CD4-positive, alpha-beta T cell treated with Interferon alpha-2 for 1 hour (primary cell): ENCODE measurements at places on chromosomes 2 and 18.
A peak's percentile ranks its signal among the peaks of the same experiment; 100 is the strongest.

- peak; percentile 50 for DNase-seq
These were observed 106.4 kb downstream of the KCNH7 start for GRCh38 chr2:162731917-162732804.

GRCh38 chr2:172996387-172996961 is 79.2 kb upstream of the MAP3K20 start:
- no peak for DNase-seq

DNA sequence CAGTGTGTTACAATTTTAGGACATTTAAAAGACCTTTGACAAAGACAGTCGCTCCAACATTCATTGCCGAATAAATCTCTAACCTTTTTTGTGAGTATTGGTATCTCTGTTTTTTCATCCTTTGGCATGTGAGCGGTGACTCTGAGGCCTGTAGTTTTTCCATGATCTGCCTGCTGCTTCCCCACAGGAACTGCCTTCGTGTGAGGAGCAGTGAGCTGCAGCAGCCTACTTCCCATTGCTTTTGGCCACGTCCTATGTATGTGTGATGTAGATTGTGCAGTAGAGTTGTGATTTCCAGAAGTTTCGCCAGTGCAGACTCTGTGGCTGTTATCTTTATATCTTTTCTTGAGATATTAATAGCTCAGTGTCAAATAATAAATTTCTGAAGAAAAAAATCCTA is 79.8 kb downstream of the UGGT1 start:
- DNase-seq: no peak

DNA sequence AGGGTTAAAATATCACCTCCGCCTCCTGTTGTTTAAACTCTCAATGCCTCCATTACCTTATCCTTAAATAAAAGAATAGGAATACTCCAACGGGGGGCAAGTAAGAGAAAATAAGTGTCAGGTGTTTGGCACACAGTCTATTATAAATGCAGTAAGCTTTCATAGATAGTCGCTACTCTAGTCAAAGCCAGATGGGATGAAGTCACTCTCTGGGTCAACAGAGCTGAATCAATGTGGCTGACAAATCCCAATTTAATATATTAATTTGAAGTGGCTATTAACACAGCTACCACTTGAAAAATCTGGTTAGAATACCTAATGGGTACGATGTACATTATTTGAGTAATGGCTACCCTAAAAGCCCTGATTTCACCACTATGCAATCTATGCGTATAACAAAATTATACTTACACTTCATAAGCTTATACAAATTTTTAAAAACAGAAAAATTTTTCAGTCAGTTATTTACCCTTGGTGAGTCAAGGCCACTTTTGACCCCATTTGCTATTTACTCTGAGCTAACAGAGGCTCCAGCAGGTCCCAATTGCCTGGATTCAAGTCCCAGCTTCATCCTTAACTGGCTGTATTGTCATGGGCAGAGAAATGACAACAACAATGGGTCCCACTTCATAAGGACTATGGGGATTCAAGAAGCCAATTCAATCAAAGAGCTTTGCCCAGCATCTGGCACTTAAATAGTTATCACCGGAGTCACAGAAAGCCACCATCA is 167.5 kb upstream of the PID1 start:
- DNase-seq: no peak

DNA sequence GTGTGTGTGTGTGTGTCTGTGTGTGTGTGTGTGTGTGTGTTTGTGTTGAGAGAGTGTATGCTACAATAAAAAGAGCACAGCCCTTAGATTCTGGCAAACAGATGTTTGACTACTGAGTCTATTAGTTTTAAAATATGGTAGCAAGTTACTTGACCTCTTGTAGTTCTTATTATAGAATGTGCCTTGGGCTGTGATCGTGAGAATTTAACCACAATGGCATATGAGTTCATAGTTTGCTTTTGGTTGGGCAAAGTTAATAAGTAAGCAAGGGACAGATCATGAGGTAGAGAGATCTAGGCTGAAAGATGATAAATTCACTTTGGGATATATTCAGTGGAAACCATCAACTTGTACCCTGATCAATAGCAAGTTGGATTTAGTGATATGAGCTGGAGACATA is 334.3 kb upstream of the VWC2L start:
- no peak for DNase-seq

- no peak for DNase-seq
These were observed 68.6 kb upstream of the RPE start for GRCh38 chr2:209933499-209934483.

DNA sequence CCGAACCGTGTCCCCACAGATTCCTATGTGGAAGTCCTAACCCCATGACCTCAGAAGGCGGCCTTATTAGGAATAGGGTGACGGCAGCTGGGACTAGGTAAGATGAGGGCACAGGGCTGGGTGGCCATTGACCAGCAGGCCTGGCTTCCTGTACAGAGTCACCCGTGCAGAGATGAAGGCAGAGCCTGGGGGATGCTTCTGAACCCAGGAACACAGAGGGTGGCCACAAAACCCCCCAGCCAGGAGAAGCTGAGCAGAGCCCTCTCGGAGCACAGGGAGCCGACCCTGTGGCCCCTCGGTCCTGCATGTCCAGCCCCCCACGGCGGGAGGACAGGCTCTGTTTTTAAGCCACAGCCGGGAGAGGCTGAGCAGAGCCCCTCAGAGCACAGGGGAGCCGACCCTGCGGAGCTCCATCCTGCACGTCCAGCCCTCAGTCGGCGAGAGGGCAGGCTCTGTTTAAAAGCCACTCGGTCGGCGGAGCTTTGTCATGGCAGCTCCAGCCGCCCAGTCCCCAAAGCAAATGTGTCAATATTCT is 2.7 kb downstream of the PDCD1 start:
- no peak for DNase-seq

GRCh38 chr2:10079870-10080535 is at the start of gene CYS1:
TSS of gene CYS1 (minus strand) at chr2:10080411. CDS start at chr2:10080223, 188 bp downstream.
- no peak for DNase-seq

DNA sequence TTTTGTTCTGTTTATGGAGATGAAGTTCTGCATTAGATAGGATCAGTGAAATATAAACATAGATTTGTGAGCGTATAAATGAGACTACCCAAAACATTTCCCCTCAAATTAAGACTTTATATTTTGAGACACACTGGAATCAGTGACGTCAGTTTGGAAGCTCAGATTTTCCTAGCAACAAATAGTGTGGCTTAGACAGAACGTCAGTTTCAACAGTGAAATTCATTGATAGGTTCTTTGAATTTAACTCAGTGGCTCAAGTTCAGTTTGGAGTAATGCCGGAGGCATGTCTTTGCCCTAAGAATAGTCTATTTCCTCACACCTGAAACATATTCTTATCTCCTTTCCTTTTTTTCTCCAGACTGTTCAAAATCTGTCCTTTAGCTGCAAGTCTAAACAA is 113.6 kb upstream of the ARHGAP15 start:
- DNase-seq: no peak

GRCh38 chr2:146220957-146221356 is 1623.9 kb upstream of the ACVR2A start:
- DNase-seq: no peak

DNA sequence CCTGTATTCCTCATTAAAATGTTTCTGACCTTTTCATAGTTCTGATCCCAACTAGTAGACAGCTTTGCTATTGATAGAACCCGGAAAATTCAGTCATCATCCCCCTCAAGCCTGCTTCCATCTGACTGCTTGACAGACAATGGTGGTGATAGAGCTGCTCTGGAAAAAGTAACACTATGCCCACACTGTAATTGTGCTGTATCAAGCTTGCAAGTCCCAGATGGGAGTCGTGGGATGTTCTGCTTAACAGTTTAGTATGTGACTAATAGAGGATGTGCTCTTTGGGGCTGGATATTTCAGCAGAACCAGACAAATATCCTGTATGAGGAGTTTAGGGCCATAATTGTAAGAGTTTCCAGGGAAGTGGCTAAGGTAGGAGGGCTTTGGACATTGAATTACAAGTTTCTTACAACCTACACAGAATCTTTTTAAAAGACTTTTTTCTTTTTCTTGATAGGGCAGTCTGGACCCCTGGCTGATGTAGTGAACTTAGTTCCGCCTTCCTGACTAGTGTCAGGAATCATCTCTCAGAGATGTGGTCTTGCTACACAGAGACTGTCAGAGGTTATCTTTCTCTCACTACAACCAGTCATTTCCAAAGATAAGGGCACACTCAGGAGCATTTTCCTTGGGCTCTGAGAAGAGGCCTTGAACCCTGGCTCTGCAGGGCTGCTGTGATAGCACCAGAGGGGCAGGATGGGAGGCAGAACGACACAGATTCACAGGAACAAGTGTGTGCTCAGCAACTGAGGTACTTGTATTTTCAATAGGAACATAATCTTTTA is 158.0 kb upstream of the RBMS1 start:
- DNase-seq: no peak

DNA sequence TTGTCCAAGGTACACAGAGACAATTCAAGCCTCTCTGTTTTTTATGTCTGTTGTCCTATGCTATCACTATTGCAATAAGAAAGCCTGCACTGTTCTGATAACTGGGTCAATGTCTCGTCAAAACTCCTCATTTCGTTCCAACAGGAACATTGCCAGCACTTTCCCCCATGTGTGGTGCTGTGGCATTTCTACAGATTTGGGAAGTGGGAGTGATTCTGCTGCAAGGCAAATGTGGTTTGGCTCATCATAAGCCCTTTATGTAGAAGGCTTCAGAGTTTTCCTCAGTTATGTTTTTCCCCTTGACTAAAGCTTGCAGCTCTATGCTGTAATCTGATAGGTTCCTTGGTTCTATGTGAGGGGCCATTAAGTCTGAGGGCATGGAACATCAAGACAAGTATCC is 324.1 kb upstream of the TCF4 start:
- DNase-seq: no peak

- no peak for DNase-seq
These were observed 4.0 kb upstream of the CKAP2L start for GRCh38 chr2:112768432-112768831.

DNA sequence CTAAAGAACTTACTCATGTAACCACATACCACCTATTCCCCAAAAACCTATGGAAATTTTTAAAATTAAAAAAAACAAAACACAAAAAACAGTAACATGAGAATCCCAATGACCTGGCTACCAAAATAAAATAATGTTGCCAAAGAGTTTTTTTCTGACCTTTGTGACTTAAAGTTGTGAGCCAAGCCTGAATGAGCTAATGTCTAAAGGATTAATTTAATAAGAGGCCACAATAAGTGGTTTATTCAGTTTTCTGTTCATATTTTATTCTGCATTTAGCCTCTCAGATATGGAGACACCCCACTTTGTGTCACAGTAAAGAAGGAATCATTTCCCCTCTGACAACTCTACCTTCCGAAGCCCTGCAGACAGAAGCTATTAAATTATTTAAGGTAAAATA is 42.6 kb upstream of the DYNC2LI1 start:
- no peak for DNase-seq

DNA sequence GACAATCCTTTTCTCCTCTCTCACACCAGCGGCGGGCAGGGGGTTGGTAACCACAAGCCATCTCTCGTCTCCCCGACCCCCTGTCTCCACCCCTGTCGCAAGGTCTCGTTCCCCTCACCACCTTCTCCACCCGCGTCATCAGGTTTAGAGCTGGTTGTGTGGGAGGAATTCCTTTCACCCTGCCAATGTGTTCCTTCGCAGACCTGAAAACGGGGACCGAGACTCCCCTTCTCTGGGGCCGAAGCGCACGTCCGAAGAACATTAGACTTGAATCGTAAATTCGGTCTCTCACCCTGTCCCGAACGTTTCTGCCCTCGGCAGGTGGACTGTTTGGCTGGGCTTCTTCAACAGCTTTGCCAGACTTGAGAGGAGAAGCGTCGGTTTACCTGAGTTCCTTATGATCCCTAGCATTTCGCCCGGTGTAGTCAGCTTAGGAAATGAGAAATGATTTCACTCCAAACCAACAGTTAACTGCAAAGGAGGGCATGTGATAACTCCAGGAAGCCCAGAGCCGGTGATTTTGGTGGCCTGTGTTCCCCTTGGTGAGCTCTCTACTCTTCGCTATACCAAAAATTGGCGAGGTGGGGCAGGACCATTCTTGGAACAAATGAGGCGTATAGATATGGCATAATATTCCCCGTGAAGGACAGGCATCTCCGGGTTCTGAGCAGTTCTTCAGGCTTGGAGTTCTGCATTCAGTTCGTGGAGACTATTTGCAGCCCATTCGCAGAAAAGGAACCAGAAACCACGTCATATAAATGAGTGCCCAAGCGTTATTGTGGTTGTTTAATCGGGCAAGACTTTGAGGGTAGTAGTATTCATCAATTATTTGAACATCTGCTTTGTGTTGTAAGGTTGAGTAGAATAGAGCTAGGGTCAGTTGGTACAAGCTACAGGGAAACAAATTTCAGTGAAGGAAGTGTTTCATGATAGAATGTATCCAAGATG is 694 bp downstream of the CFAP36 start:
- DNase-seq: peak; percentile 52

DNA sequence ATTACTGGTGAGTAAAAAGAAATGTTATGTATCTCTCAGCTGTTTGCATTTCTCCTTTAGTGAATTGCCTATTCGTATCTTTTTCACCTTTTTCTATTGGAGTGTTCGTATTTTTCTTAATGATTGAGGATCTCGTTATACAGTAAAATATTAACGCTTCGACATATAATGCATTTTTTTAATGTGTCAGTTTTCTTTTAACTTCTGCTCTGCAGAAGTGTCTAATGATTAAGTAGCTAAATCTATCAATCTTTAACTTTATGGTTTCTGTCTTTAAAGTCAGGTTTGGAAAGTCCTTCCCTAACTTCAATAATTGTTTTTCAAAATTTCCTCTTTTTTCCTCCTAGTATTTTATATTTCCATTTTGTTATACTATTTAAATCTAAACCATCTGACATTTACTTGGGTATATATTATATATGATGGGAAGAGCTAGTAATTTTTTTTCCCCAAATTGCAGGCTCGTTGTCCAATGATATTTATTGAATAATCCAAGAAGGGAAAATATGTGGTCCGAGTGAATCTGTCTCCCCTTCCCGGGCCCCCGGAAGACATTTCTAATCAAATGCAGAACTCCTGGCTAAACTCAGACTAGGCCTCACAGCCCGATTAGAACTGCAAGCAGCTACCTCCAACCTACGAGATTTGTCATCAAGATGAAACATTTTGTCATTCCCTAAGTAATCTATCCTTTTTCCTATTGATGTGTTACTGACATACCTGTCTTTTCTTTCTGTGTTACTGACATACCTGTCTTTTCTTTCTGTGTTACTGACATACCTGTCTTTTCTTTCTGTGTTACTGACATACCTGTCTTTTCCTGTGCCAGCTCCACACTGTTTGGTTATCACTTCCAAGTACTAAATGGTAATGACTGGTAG is 17.2 kb downstream of the PCBP1 start:
- DNase-seq: peak; percentile 70
